Heart right ventricle (tissue), 16 donors: ENCODE measurements at places on chromosomes 2 and 18.

- DNase-seq: no peak
Measured at GRCh38 chr2:140804700-140805260, 1326.0 kb downstream of the LRP1B start.

- no peak for DNase-seq
Measured at GRCh38 chr2:139359818-139360217, 579.6 kb upstream of the NXPH2 start.

- no peak for DNase-seq
Measured at GRCh38 chr2:96548558-96549465, 12.3 kb downstream of the ARID5A start.

DNA sequence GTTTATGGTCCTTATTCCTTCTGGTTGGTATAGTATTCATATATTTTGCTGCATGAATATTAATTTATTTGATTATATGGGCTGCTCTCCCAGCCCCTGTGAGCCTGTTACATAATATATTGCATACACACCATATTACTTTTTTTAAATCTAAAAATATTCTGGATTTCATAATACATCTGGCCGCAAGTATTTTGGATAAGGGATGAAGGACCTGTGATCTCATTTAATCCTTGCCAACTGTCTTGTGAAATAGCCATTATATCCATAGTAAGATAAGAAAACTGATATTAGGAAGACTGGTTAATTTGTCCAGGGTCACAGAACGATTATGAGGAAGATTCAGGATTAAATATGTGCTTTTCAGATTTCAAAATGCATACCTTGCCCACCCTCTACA lies 433.6 kb downstream of the LPIN1 start:
- no peak for DNase-seq

- no peak for DNase-seq
Measured at GRCh38 chr2:98089941-98090340, 3.0 kb downstream of the VWA3B start.

GRCh38 chr2:239444626-239445577 lies 44.1 kb upstream of the HDAC4 start:
- no peak for DNase-seq

DNA sequence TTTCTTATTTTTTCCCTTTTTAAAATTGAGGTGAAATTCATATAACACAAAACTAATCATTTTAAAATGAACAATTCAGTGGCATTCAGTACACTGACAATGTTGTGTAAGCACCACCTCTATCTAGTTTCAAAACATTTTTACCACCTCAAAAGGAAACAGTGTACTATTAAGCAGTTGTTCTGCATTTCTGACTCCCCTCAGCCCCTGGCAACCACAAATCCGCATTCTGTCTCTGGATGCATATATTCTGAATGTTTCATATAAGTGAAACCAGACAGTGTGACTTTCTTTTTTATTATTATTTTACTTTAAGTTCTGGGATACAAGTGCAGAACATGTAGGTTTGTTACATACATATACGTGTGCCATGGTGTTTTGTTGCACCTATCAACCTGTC lies 19.2 kb upstream of the TANK start:
- no peak for DNase-seq

- peak; percentile 41 for DNase-seq
Measured at GRCh38 chr2:74010087-74010541, 25.4 kb downstream of the TET3 start.

- no peak for DNase-seq
Measured at GRCh38 chr18:36340246-36340645, 42.7 kb downstream of the FHOD3 start.

DNA sequence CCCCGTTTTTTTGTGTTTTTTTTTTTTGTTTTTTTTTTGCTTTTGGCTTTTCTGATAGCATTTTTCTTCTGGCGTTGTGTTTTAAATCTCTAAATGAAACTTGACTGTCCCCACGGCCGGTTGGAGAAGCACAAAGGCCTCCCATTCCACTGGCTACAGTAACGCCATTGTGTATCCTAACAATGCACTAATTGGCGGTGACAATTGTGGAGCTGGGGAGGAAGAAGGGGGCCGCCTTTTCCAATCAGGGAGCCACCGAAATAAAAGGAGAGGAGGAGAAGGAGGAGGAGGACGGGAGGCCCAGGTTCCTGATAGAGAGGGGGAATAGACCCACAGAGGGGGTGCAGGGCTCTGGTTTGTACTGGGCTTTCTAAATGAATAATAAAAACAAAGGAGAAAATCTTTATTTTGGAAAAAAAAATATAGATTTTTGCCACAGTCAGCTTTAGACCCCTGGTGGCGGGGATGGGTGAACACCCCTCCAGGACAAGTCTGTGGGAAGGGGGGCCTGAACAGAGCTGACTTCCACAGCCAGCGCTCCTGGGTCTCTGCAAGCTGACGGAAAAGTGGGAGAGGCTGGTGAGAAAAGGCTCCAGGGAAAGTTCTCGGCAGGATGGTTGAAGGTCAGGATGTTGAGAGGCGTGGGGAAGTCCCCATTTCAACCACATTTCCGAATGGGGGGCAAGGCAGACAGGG lies 43.7 kb upstream of the FZD5 start:
- DNase-seq: no peak

DNA sequence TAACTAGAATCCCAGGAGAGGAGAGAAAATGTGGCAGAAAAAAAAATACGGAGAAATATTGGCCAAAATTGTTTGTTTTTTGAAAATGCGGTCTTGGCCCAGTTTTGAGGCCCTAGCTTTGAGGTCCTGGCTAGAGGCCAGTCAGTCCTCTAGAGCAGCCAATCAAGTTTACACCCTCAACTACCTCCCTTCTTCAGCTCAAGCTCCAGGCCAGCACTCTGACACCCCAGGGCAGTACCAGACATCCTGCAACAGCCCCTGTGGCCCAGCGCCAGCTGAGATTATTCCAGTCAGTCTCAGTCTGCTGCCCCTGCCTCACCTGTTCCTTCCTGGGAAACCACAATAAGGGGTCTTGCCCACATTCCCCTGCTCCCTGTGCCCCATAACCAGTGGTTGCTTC lies 107.7 kb downstream of the UGGT1 start:
- peak; percentile 49 for DNase-seq

GRCh38 chr2:144162652-144163051 lies 357.3 kb downstream of the ZEB2 start:
- no peak for DNase-seq

DNA sequence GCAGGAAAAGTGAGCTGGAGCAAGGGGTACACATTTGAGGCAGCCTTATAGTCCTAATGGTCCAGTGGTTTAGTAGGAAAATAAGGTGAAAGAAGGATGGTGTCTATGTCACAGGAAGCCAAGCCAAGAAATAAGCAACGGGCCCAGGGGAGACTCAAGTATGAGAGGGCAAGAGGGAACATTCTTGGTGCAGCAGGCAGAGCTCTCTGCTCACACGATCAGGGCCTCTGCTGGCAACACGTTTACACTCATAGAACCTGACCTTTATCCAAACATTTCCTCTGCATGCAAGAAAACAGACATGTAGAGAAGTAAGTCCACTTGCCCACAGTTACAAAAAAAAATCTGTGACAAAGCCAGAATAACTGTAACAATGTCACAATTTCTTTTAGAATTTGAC lies 32.6 kb upstream of the LRRC30 start:
- DNase-seq: no peak

DNA sequence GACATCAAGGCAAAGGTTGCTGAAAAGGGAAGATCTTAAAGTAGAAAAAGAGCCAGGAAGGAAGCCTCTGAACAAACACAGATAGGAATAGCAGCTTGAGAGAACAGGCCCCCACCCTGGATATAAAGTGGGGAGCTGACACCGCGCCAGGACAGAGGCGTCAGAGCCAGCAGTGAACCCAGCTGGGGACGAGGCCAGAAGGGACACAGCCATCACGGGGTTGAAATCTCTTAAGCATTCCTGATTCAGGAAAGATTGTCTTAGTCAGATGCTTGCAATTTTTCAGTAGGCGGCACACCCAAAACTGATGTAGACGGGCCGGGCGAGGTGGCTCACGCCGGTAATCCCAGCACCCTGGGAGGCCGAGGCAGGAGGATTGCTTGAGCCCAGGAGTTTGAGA lies 93.8 kb upstream of the PHLPP1 start:
- peak; percentile 61 for DNase-seq

DNA sequence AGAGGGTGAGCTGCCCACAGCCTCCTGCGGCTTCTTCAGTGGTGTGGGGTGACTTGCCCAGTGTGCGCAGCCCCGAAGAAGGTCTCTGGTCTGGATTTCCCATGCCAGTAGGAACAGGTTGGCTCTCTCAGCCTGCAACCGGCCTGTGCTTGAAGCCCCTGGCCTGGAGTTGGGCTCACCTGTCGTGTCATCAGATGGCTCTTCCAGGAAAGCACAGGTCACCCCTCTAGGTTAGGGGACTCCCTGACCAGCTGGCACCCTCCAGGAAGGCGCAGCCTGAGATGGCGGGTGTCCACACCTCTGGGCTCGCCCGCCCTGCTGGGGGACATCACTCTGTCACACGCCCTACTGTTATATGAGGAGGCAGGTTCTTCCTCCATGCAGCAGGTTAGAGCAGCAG lies 179.8 kb downstream of the SEPTIN10 start:
- no peak for DNase-seq

DNA sequence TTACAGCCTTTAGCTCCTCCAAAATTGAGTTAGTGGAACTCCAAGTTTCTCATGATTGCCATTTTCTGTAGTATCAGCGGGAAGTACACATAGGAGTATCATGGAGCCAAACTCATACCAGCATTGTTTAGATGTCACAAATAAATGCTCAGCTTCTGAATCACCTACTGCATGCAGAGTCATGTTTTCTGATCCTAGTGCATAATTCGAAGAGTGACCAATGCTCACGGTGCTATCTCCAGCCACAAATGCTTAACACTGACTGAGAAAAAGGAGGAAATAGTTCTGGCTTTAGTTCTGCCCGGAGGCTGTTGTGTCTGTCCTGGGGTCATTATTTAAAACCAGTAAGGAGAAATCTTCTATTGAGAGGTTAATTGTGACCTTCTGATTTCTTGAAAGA lies 45.4 kb upstream of the LRATD1 start:
- DNase-seq: no peak

DNA sequence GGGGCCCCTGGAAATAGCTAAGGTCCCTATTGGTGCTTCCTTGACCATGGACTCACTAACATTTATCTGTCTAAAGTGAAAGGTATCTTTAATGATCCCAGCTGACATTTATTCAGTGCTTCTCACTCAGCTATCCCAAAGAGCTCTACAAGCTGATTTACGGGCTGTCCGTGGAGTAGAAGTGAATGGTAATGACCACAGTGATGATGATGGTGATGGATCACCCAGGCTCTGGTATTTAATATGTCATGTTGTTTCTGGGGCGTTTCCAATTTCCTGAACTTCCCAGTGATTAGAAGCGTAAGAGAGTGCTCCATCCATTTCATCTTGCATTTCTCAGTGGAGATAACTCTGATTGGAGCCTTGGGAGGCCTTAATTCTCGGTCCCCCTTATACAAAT lies 304.3 kb downstream of the HRH4 start:
- no peak for DNase-seq

GRCh38 chr2:168450732-168451131 lies 5.3 kb upstream of the CERS6 start:
- no peak for DNase-seq

GRCh38 chr2:46716927-46717326 lies 198.7 kb downstream of the MCFD2 start:
- no peak for DNase-seq

DNA sequence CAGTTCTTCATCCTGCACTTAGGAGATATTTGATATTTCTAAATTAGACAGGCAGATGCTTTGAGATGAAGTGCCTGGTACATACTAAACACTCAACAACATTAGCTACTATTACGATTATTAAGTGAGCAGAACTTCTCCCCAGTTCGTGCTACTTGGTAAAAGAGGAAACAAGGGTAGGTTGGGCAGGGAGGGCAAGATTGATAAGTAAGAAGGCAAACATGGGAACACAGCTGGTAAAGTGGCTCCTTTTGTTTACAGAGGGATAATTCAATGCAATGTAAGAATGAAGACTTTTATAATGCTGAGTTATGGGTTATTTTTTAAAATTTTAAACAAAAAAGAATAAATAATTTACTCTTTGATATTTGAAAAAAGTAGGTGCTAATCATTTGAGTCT lies 15.9 kb upstream of the WIPF1 start:
- no peak for DNase-seq

GRCh38 chr2:222174450-222174849 lies 124.3 kb downstream of the PAX3 start:
- DNase-seq: no peak

DNA sequence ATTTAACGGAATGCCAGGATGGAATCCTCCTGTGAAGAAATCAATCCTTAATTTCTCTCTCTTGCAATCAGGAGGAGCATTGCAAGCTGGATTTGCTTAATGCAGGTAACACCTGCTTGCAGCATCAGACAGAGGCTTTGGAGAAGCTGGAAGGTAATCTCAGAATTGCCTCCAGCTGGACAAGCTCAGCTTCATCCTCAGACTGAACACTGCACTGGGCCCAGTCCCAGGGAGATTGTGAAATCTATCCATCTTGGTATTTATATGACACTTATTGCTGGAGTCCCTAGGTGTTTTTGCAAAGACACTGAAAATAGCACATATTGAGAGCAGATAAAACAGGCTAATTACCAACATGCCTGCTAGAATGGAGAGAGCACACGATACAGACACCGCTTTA lies 179.4 kb upstream of the SESTD1 start:
- no peak for DNase-seq

DNA sequence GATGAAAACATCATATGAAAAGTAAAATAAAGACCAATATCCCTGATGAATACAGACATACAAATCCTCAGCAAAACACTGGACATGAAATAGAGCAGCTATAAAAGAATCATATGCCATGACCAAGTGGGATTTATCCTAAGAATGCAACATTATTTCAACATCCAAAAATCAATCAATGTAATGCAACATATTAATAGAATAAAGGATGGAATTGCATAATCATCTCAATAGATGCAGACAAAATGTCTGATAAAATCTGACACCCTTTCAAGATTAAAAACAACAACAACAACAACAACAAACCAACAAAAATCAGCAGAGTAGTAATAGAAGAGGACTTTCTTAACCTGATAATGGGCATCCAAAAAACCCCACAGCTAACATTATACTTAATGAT lies 63.8 kb upstream of the IL1R1 start:
- DNase-seq: no peak

DNA sequence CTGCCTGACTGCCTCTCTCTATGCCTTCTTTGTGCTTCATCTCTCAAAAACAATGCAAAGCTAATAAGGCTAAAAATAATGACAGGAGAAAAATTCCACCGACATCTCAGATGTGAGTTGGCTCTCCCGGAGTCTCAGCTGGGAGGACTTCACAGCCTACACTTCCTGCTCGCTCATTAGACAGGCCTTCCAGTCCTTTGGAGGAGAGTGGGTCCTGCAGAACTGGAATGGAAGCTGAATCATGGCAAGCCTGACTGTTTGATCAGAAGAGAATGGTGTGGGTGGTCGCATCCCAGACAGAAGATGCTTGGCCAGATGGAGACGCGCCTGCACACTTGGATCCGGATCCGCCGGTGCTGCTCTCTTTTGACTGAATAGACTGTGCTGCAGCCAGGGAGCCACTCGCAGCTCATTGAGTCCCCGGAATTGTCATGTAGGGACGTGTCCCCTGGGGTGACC lies 49.7 kb downstream of the TRIB2 start:
- DNase-seq: no peak

GRCh38 chr2:45993476-45993991 lies 303.7 kb upstream of the EPAS1 start:
- DNase-seq: no peak

- no peak for DNase-seq
Measured at GRCh38 chr18:65093346-65093745, 657.5 kb upstream of the CDH7 start.
